Subcutaneous adipose tissue (tissue), 4 donors: ENCODE measurements at places on chromosomes 5 and 9. TPM values are rescaled to one million over a fixed set of nuclear protein-coding genes. Genes with fewer than 3 reads are reported as not detected.

Gene GABBR2
- total RNA-seq: not detected

Gene LCN9
- not detected for total RNA-seq

Gene DBH
- not detected for total RNA-seq

Gene SHOC1
- not detected for total RNA-seq

Gene TSSK1B
- not detected for total RNA-seq

Gene C5orf52
- total RNA-seq: not detected

Gene LRRC70
- 6.6 TPM for total RNA-seq

Gene KLHL9
- total RNA-seq: 28.4 TPM

Gene LHX3
- total RNA-seq: not detected
